Naive B cell (primary cell): ENCODE measurements at places on chromosomes 11 and 22.

- H3K36me3 ChIP-seq: no peaks in the 10 kb centered on the region
- H3K4me1 ChIP-seq: no peaks in the 10 kb centered on the region
- peaks cover 9% of the 10 kb centered on the region for H3K27me3 ChIP-seq
- DNase-seq: no peak
- no peak overlapping the region for H3K27ac ChIP-seq
These were observed 13.9 kb upstream of the KCTD17 start for GRCh38 chr22:37037669-37038068.

DNA sequence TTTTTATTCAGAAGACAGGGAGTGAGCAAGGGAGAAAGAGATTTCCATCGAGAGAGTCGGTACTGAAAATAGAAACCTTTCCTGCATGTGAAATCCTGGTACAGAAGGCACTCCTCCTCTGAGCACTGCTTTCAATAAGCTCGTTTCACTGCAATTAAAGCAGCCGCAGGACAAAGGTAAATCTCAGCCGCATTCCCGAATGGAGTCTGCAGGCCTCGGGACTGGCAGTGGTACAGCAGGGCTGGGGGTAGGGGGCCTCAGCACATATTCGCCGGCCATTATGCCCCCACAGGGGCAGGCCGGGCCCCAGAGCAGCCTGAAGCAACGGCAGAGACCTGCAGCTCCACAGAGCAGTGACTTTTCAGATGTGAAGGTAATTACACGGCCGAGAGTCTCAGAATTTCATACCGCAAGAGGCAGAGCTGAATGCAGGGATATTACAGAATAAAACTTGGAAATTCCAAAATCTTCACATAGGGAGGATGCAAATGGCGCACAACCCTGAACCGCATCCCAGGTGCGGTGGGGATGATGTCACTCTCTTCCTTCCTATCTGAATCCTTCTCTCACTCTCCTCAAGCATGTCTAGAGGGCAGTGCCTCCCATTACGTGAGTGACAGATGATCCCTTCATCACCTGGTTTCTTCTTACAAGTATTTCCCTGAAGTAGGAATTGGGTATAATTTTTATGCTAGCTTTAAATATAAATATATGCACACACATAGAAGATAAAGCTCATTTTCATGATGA is 622.1 kb downstream of the OPCML start:
- no peak overlapping the region for H3K4me3 ChIP-seq
- H3K36me3 ChIP-seq: no peaks in the 10 kb centered on the region
- H3K27me3 ChIP-seq: no peaks in the 10 kb centered on the region
- H3K4me1 ChIP-seq: no peaks in the 10 kb centered on the region
- H3K27ac ChIP-seq: no peak overlapping the region

- H3K36me3 ChIP-seq: peaks cover 36% of the 10 kb centered on the region
- H3K4me1 ChIP-seq: no peaks in the 10 kb centered on the region
- H3K4me3 ChIP-seq: no peak overlapping the region
These were observed 36.1 kb upstream of the ADSL start for GRCh38 chr22:40310081-40310767.

GRCh38 chr11:79208126-79208525 is 232.7 kb downstream of the TENM4 start:
- no peaks in the 10 kb centered on the region for H3K36me3 ChIP-seq
- DNase-seq: no peak
- H3K27me3 ChIP-seq: no peaks in the 10 kb centered on the region
- no peaks in the 10 kb centered on the region for H3K4me1 ChIP-seq
- H3K27ac ChIP-seq: no peak overlapping the region

DNA sequence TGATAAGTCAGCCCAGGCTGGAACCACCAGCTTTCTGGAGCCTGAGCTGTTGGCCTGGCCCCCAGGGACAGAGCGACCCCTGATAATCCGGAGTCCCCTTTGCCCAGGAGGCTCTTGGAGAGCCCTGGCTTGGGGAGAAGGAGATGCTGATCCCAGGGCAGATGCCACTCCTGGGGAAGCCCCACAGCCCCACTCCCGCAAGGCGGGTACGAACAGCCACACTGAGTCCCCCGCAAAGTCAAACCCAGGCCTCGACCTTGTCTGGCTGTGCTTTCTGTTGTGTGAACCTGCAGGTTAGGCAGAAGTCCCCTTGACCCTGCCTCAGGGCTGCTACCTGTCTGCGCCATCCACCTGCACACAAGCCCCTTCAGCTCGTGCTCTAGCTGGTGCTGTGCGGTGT is 108.0 kb downstream of the KCNQ1OT1 start:
- DNase-seq: no peak
- no peaks in the 10 kb centered on the region for H3K27me3 ChIP-seq
- no peak overlapping the region for H3K4me3 ChIP-seq
- no peaks in the 10 kb centered on the region for H3K4me1 ChIP-seq
- peaks cover 22% of the 10 kb centered on the region for H3K36me3 ChIP-seq
- H3K27ac ChIP-seq: no peak overlapping the region

- no peak overlapping the region for H3K4me3 ChIP-seq
- no peak for DNase-seq
- H3K27ac ChIP-seq: no peak overlapping the region
- no peaks in the 10 kb centered on the region for H3K4me1 ChIP-seq
- H3K36me3 ChIP-seq: no peaks in the 10 kb centered on the region
These were observed 51.7 kb upstream of the ME3 start for GRCh38 chr11:86724137-86724536.

DNA sequence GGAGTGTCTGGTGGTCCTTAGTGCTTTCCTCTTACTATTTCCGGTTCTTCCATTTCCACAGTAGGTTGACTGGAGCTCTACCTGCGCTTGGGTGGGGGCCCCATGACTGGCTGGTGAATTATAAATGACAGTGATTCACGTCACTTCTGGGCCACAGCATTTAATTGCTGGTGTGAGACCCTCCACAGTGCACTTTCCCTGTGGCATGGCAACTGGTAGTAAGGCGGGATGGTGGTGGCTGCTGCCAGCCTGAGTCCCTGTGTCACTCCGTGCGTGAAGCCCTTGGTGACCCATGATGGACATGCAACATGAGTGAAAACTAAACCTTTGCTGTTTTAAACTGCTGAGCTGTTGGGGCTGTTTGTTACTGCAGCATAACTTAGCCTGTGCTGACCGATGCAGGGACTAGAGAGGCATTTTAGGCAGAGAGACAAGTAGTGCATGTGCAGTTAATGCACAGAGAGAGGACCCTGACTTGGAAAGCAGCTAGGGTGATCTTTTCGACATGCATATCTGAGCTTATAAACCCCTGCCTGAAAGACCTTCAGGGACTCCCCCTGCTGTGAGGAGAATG is 3.1 kb downstream of the PRDM11 start:
- H3K27ac ChIP-seq: no peak overlapping the region
- peaks cover 45% of the 10 kb centered on the region for H3K4me1 ChIP-seq
- DNase-seq: no peak
- peaks cover 9% of the 10 kb centered on the region for H3K36me3 ChIP-seq

- peaks cover 6% of the 10 kb centered on the region for H3K36me3 ChIP-seq
- H3K4me1 ChIP-seq: peaks cover 40% of the 10 kb centered on the region
- no peaks in the 10 kb centered on the region for H3K27me3 ChIP-seq
- peak; percentile 76 for DNase-seq
- H3K4me3 ChIP-seq: peak overlapping the region; percentile 96
These were observed 883 bp downstream of the HIPK3 start for GRCh38 chr11:33257897-33258630.

GRCh38 chr11:15197696-15198095 is 83.0 kb downstream of the INSC start:
- no peak for DNase-seq
- peaks cover 12% of the 10 kb centered on the region for H3K27me3 ChIP-seq

DNA sequence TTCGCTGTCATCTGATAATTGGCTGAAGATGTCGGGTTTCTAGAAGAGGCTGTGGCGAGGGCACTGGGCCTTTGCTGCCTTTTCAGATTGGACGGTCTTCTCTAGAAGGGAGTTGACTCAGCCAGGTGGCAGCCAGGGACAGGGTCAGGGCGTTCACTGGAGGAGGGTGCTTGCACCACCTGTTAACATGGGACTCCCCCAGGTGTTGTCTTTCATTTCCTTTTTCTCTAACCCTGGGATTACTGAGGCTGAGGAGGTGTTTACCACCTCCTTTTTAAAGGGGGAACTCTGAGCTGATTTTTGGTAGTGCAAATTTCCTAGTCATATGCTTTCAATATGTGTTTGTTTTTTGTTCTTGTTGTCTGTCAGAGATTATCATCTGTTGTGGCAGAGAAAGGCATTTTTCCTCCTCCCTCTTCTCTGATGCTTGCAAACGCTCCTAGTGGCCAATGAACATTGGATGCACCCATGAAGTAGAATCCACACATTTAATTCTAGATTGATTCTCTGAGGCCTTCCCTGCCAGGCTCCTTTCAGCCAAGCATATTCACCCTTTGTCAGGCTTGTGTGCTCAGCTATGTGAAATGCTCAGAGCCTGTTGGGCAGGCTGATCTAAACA is 54.1 kb downstream of the LDLRAD3 start:
- H3K36me3 ChIP-seq: no peaks in the 10 kb centered on the region
- H3K27me3 ChIP-seq: peaks cover 27% of the 10 kb centered on the region
- no peak overlapping the region for H3K4me3 ChIP-seq
- no peak overlapping the region for H3K27ac ChIP-seq

DNA sequence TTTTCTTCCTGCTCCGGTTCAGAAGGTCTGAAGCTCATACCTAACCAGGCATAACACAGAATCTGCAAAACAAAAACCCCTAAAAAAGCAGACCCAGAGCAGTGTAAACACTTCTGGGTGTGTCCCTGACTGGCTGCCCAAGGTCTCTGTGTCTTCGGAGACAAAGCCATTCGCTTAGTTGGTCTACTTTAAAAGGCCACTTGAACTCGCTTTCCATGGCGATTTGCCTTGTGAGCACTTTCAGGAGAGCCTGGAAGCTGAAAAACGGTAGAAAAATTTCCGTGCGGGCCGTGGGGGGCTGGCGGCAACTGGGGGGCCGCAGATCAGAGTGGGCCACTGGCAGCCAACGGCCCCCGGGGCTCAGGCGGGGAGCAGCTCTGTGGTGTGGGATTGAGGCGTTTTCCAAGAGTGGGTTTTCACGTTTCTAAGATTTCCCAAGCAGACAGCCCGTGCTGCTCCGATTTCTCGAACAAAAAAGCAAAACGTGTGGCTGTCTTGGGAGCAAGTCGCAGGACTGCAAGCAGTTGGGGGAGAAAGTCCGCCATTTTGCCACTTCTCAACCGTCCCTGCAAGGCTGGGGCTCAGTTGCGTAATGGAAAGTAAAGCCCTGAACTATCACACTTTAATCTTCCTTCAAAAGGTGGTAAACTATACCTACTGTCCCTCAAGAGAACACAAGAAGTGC is 661 bp upstream of the MALAT1 start:
- no peak overlapping the region for H3K27ac ChIP-seq
- H3K4me1 ChIP-seq: peaks cover 35% of the 10 kb centered on the region

DNA sequence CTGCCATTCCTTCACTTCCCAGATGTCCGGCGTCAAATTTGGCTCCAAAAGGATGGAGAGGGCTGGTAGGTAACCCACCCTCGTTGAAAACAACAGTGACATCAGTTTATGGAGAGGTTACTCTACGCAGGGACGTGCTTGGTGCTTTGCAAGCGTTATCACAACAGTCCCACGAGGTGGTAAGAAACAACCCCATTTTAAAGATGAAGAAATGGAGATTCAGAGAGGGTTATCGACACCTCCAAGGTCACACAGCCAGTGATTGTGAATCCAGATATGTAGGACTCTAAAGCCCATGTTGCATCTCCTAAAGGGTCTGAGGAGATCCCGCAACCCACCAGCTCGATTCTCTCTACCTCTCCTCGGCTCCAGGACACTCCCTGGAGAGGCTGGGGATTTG is 773 bp downstream of the MIAT start:
- H3K36me3 ChIP-seq: no peaks in the 10 kb centered on the region
- no peak for DNase-seq
- H3K4me3 ChIP-seq: peak overlapping the region; percentile 76
- peak overlapping the region; percentile 56 for H3K27ac ChIP-seq
- peaks cover 27% of the 10 kb centered on the region for H3K4me1 ChIP-seq

- H3K27ac ChIP-seq: peak within 1 kb of the TSS; percentile 100
- H3K27me3 ChIP-seq: no peaks in the 10 kb centered on the region
- H3K4me1 ChIP-seq: peaks cover 67% of the 10 kb centered on the region
- peak within 1 kb of the TSS; percentile 98 for H3K4me3 ChIP-seq
- DNase-seq: peak; percentile 79
- H3K36me3 ChIP-seq: no peaks in the 10 kb centered on the region
These were observed at the start of gene EHBP1L1 for GRCh38 chr11:65575568-65576231. Gene EHBP1L1 (plus strand): TSS chr11:65576053. CDS start chr11:65576303, 250 bp downstream.

- DNase-seq: no peak
- H3K27me3 ChIP-seq: no peaks in the 10 kb centered on the region
- peak overlapping the region; percentile 92 for H3K27ac ChIP-seq
- peak overlapping the region; percentile 67 for H3K4me3 ChIP-seq
- H3K4me1 ChIP-seq: peaks cover 18% of the 10 kb centered on the region
These were observed 15.9 kb upstream of the GRAMD4 start for GRCh38 chr22:46604306-46604690.

- peak overlapping the region; percentile 83 for H3K27ac ChIP-seq
- H3K4me3 ChIP-seq: no peak overlapping the region
- no peaks in the 10 kb centered on the region for H3K36me3 ChIP-seq
- DNase-seq: no peak
- H3K27me3 ChIP-seq: no peaks in the 10 kb centered on the region
These were observed 8.8 kb downstream of the UPB1 start for GRCh38 chr22:24503843-24504338.

DNA sequence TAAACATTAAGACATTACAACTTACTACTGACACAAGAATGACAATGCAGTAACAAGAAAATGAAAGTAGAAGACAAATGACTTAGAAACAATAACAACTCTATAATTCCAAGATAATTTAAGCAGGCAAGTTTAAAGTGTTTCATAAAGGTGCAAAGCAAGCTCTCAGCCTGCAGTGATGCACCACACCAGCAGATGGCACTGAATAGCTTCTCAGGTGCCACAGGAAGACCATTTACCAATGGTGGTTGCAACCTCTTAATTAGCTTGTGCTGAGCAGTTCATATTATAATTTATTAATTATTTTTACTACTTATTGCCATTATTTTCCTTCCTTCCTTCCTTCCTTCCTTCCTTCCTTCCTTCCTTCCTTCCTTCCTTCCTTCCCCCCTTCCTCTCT is 60.6 kb downstream of the NXPE2 start:
- no peaks in the 10 kb centered on the region for H3K4me1 ChIP-seq
- no peak overlapping the region for H3K27ac ChIP-seq
- no peak for DNase-seq
- H3K4me3 ChIP-seq: no peak overlapping the region
- H3K36me3 ChIP-seq: no peaks in the 10 kb centered on the region
- peaks cover 9% of the 10 kb centered on the region for H3K27me3 ChIP-seq

DNA sequence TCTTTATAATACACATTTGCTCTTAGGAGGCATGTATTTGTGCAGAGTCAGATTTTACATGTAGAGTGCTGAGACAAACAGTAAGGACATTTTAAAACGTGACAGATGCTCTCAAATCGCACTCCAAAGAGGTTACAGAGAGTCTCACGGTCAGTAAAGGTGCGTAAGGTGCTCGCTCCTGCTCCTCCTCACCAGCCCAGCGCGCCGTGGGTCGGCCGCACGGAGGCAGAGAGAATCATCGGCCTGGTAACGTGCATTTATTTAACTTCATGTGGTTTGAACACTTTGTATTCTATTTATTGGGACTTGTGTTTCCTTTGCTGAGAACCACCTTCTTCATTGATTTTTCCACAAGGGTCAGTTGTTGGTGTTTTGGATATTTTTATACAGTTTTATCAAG is 900.1 kb downstream of the BRD1 start:
- no peaks in the 10 kb centered on the region for H3K36me3 ChIP-seq
- H3K4me3 ChIP-seq: no peak overlapping the region
- no peak for DNase-seq
